ENCODE measurements at places on chromosomes 4 and X.

DNA sequence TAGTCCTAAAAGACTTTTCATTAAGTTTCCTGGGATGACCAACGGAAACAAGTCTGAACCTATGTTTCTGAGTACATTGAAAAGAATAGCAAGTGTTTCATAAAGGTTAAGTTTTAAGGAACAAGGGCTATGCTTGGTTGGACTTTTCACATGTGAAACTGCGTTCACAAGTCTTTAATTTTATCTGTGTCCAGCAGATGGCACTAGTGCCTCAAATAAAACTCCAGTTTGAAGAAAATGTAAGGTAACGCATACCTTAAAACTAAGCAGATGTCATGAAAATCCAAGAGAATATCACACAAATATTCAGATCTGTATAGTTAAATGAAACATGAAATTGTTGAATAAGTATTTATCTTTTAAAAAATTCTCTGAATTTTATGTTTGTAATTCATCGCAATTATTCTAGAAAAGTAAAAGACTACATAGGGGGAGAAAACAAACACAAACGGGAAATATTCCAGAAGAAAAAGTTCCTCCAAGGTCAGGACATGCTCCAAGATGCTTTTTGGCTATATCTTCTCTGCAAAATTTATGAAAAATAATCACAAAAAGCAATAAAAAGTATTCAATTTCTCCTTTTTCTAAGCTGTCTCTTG lies 89.6 kb upstream of the MAD2L1 start:
- peak; percentile 60 for DNase-seq

- no peak for DNase-seq
Measured at GRCh38 chr4:184514121-184514988, 40.0 kb upstream of the IRF2 start.

- DNase-seq: no peak
Measured at GRCh38 chrX:68808686-68809357, 20.0 kb upstream of the EFNB1 start.

- DNase-seq: no peak
Measured at GRCh38 chr4:138455097-138455496, 212.9 kb upstream of the SLC7A11 start.

DNA sequence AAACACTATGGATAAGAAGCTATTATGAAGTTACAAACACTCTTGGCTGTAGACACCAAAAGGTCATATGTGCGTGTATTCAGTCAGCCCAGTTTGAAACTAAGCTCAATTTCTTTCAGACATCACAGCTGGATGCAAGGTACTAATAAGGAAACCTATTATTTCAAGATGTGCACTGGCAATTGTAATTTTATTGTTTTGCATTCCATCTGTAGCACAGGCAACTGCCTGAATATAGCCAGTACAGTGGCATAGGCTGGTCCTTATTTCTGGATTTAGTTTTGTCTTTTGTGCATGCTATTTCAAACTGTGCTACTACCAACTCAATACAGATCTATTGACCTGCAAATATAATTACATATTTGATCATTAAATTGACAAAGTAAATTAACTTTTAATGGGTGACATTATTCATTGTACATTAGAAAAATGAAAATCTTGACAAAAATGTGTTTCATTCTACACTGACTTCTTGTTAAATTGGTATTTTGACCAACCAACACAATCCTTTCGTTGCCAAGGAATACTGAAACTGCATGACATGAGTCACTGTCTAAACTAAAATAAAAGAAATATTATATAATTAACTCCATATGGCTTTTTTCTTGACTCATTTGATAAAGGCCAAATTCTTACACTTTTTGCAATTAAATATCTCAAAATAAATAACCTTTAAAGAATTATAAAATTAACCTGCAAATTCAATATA lies 594.3 kb upstream of the ADGRL3 start:
- no peak for DNase-seq

- DNase-seq: no peak
Measured at GRCh38 chr4:176788248-176788647, 4.5 kb downstream of the VEGFC start.

- DNase-seq: no peak
Measured at GRCh38 chr4:104749062-104749461, 254.4 kb upstream of the CXXC4 start.

DNA sequence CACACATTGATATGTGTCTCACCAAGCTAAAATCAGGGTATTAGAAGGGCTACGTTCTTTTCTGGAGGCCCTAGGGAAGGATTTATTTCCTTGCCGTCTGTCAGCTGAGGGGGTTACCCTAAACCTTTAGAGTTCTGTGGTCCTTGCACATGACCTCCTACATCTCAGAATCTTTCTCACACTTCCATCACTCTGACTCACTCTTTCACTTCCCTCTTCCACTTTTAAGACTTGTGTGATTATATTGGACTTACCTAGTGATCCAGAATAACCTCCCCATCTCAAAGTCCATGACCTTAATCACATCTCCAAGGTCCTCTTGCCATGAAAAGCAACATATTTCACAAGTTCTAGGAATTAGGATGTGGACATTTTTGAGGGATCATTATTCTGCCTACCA lies 53.6 kb upstream of the FUNDC1 start:
- no peak for DNase-seq

- DNase-seq: no peak
Measured at GRCh38 chrX:121642415-121642814, 595.0 kb downstream of the GLUD2 start.

DNA sequence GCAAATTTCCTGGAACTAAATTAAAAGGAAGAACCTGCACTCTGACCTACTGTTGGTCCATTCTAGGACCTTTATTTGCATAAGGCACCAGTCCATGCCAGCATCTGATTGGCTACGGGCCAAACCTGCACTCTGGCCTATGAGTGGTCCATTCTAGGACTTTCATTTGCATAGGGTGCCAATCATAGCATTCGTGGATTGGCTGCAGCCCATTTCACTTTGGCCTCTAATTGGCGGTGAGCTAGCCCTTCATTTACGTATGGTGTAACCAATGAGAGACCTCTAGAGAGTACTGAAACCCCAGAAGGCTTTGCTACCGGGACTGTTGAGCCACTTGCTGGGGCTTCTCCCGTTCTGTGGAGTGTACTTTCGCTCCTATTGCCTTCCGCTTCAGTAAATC lies 6.1 kb upstream of the RNF175 start:
- DNase-seq: no peak

DNA sequence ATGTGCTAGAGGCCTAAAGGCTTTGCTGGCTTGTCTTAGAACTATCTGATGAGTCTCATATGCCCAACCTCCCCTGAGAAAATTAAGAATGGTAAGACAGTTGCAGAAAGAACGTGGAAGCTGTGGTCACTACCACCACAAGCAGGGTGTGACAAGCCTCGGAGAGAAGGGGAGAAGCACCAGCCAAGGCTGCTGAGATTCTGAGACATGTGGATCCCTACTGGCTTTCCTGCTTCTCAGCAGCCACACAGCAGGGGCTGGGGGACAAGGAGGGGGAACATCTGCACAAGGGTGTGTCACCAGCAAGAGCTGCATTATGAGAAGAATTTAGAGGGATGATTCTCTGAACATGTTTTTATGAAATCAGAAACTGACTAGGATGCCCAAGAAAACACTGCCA lies 19.4 kb downstream of the TAPT1 start:
- no peak for DNase-seq

DNA sequence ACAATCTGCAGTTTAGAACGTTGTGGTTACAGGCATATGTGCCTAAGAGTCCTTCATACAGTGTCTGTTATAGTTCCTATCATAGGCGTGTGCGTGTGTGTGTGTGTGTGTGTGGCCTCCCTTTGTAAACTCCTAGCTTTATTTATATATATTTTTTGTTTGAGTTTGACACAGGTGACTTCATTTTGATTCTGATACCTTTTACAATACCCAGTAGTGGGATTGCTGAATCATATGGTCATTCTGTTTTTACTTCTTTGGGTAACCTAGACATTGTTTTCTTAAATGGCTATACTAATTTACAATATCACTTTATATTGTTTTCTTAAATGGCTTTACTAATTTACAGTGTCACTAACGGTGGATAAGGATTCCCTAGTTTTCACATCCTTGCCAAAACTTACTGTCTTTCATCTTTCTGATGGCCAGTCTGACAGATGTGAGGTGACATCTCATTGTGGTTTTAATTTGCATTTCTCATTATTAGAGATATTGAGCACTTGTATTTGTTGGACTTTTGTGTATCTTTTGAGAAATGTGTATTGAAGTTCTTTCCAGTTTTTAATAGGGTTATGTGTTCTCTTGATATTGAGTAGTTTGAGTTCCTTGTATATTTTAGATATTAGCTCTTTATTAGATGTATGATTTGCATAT lies 211.1 kb upstream of the NUDT6 start:
- DNase-seq: no peak

- DNase-seq: no peak
Measured at GRCh38 chrX:116009861-116010710, 160.5 kb upstream of the AGTR2 start.

DNA sequence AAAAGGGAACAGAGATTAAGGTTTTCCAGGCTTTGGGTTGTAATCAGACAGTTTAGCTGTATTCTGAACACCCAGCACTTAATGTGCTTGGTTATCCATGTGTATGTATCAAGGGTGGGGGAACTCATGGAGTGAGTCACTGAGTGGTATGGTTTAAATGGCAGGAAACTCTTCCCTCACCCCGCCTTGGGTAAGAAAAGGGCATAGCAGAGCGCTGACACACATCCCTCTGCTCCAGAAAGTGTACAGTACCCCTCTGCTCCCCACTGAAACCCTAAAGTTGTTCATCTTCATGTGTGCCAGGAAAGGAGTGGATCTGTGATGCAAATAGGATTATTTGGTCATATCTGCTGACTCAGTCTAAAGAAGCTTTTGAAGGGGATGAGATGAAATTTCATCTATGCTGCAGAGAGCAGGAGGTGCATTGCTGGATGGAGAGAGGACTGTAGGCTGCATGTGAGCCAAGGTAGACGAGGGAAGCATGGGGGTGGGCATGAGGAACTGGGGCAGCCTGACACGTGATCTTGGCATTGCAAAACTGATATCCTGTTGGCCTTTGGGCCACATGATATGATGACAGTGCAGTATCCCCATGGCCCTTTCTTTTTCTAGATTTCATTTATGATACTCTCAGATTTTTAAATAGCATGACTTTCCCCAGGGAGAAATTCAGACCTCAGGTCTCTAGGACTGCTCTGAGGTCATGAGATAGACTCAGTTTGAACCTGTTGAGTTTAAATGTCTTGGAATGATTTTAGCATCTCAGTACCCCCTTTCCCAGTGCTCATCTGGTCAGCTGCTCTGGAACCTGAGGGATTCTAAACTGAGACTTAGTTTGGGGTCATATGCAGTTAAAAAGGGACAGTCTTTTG lies 84.8 kb downstream of the TMEM164 start:
- no peak for DNase-seq

GRCh38 chr4:139453371-139454110 lies 380 bp upstream of the RAB33B start:
- DNase-seq: peak; percentile 95

GRCh38 chr4:85928775-85929591 lies 430.9 kb downstream of the MAPK10 start:
- no peak for DNase-seq

- no peak for DNase-seq
Measured at GRCh38 chr4:12889054-12889453, 595.1 kb downstream of the RAB28 start.

DNA sequence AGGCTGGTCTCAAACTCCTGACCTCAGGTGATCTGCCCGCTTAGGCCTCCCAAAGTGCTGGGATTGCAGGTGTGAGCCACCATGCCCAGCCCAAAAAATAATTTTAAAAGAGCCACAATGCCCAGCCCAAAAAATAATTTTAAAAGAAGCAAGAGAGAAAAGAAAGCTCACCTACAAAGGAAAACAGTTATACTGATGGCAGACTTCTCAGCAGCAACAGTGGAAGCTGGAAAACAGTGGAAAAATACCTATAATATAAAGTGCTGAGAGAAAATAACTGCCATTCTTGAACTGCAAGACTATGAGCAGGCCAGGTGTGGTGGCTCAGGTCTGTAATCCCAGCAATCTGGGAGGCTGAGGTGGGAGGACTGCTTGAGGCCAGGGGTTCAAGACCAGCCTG lies 13.3 kb upstream of the HMGB2 start:
- DNase-seq: no peak

GRCh38 chrX:44784241-44784640 lies 59.6 kb upstream of the DUSP21 start:
- DNase-seq: no peak

DNA sequence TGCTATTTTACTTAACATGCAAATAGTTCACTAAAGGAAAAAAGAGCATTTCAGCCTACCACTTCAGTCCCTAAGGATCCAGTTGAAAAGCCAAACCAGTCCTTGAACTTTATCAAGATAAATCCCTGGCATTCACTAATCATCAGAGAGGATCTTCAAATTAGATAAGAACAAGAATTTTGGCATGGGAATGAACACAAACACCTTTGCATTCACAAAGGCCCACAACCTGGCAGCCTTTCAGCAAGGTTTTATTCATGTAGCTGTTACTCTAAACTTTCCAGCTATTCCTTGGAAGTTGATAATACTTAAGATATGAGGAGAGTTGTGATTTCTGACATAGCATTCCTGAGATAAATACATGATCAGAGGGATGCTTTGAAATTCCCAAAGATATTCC lies 193.4 kb downstream of the LRBA start:
- DNase-seq: no peak

GRCh38 chrX:31656013-31656412 lies 584.2 kb upstream of the FTHL17 start:
- DNase-seq: no peak

DNA sequence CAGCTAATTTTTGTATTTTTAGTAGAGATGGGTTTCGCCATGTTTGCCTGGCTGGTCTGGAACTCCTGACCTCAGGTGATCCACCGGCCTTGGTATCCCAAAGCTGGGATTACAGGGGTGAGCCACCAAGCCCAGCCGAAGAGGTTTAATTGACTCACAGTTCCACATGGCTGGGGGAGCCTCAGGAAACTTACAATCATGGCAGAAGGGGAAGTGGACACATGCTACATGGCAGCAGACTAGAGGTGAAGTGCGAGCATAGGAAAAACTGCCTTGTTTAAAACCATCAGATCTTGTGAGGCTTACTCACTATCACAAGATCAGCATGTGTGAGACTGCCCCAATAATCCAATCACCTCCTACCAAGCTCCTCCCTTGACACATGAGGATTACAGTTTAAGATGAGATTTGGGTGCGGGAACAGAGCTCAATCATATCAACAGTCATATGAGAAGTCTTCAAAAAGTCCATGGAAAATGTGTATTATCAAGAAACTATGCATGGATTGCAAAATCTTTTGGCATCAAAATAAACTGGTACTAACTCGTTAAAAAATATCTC lies 25.8 kb upstream of the RPL39 start:
- DNase-seq: no peak

DNA sequence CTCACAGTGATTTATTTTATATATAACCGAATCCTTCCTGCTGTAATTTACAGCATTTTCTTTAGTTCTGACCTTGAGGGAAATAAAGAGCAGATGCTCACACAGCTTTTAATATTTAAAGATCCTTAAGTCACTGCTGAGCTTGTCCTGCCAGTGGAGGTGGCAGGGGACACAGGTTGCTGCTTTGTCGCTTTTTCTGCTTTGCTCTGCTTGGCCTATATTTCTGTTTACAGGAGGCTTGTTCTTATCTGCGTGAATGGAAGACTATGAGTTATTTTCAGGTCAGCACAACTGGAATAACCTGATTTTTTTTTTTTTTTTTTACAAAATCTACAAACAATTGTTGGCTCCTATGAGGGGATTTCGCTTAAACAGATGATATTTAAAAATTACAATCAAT lies 2.3 kb downstream of the TXK start:
- no peak for DNase-seq

All from T-helper 1 cell (primary cell).